Stimulated activated CD4-positive, alpha-beta T cell treated with anti-CD3 and anti-CD28 coated beads, Interleukin-15, amount 100 ng/mL, for 24 hours (primary cell): ENCODE measurements at places on chromosomes 6 and 20.

- DNase-seq: no peak
These were observed 510.8 kb upstream of the POU3F2 start for GRCh38 chr6:98323605-98324004.

GRCh38 chr6:96460052-96460700, 61.4 kb upstream of the UFL1 start:
- no peak for DNase-seq

- no peak for DNase-seq
These were observed 102.3 kb downstream of the HTR1B start for GRCh38 chr6:77361018-77361417.

GRCh38 chr6:98526465-98526864, 307.9 kb upstream of the POU3F2 start:
- no peak for DNase-seq

DNA sequence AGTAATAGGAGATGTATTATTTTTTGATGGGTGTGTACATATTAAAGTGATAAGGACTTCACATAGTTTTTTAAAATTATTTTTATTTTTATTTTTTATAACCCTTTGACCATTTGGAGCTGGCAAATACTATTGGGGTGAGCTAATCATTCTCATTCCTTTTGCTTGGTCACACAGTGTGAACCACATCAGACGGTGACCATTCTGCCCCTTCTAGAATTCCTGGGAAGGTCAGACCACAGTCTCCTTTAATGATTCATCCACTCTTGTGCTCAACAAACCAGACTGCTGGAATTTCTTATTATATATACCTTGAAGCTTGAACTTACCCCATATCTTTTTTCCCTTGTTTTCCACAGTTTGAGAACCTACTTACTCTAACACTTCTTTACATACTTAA, 23.9 kb upstream of the PRL start:
- DNase-seq: no peak

DNA sequence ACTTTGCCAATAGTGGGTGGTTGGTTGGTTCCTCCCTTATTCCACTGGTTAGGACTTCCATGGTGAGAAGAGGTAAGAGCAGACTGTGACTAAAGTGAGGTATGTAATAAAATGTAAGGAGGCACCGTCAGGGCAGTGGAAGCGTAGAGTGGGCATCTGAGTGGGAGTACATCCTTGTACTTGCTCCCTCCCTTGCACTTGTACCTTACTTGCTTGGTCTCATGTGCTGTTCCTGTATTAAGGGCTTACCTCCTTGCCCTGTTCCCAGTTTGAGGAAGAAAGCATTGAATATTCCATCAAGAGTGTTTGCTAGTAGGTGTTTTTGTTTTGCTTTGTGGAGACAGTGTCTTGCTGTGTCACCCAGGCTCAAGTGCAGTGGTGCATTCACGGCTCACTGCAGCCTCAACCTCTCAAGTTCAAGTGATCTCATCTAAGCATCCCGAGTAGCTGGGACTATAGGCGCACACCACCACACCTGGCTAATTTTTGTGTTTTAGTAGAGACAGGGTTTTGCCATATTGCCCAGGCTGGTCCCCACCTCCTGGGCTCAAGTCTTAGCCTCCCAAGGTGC, 25.5 kb downstream of the AMD1 start:
- DNase-seq: no peak

GRCh38 chr20:13554706-13555105, 84.0 kb downstream of the TASP1 start:
- no peak for DNase-seq

DNA sequence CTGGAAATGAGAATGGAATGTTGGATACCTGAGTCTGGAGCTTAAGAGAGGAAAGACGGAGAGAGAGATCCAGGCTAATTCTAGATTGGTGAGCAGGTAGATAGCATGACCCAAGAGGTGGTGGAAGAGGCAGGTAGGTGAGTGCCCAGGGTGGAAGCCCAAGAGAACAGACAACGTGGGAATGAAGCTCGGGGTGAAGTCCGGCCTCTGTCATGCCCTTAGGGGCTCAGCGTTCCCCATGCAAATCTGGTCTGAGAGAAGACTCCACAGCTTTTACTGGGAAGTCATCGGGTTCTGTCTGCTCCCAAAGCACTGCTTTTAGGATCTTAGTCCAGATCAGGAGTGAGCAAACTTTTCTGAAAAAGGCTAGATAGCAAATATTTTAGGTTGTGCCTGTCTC, 3.6 kb downstream of the NELFCD start:
- DNase-seq: no peak

- DNase-seq: no peak
These were observed 38.2 kb downstream of the SPDEF start for GRCh38 chr6:34517966-34518365.

GRCh38 chr6:161195386-161195785, 78.5 kb downstream of the AGPAT4 start:
- DNase-seq: no peak

GRCh38 chr6:34473967-34474366, 8.1 kb downstream of the PACSIN1 start:
- DNase-seq: no peak

- DNase-seq: no peak
These were observed 64.9 kb upstream of the GNRH2 start for GRCh38 chr20:2978519-2978918.

- DNase-seq: no peak
These were observed 67.3 kb downstream of the TRAM2 start for GRCh38 chr6:52509281-52510212.

- DNase-seq: peak; percentile 82
These were observed at the start of gene RNF144B for GRCh38 chr6:18387061-18387721. TSS of gene RNF144B (plus strand) at chr6:18387350. CDS start at chr6:18399535, 12,185 bp downstream.

DNA sequence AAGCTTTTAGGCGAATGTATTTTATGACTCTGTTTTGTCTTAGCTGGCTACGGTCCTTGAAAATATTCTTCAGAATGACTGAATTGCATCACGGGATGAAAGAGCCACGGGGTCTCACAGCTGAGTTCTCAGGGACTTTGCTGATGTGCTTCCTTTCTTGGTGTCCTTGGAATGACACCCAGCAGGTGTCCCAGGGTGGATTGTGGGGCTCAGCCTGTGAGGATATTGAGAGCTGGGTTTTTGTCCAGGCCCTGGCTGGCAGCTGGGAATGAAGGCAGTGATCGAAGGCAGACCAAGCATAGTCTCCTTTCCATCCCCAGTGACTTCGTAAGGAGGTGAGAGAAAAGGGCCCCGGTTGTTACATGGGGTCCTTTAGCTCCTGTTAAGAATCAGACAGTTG, 18.8 kb upstream of the MAPK13 start:
- DNase-seq: no peak

- no peak for DNase-seq
These were observed 28.2 kb downstream of the PDRG1 start for GRCh38 chr20:31923388-31924331.

- DNase-seq: no peak
These were observed 60.0 kb downstream of the PRL start for GRCh38 chr6:22236626-22237414.

GRCh38 chr6:15268137-15268908, 22.5 kb downstream of the JARID2 start:
- no peak for DNase-seq

DNA sequence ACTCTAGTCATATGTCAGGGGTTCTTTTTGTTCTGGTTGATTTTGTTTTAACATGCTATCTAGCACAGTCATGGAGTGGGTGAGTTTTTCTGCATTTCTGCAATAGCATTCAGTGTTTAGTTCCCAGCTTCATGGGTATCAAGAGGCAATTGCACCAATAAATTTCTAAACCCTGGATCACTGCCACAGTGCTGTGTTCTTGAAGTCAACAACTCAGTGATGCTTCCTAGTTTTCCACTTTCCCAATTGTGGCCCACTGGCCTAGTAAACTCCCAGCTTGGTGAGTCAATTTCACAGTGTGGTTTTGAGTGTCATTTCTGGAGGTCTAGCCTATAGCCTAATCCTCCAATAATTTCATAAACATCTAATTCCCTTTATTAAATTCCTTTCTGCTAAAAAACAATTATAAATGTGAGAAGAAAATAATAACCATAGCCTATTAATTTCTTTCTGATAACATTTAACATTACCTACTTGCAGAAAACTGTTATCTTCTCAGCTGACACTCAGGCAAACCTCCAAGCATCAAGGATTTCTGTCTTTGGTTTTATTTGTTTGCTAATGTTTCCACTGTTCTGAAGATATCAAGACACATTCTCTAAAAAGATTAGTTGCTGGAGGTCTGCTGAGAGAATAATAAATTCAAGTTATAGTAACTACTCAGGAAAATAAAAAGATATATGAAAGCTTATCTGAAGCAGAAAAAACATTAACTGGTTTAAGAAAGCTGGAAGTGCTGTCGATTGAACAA, 89.9 kb downstream of the PDE7B start:
- no peak for DNase-seq

DNA sequence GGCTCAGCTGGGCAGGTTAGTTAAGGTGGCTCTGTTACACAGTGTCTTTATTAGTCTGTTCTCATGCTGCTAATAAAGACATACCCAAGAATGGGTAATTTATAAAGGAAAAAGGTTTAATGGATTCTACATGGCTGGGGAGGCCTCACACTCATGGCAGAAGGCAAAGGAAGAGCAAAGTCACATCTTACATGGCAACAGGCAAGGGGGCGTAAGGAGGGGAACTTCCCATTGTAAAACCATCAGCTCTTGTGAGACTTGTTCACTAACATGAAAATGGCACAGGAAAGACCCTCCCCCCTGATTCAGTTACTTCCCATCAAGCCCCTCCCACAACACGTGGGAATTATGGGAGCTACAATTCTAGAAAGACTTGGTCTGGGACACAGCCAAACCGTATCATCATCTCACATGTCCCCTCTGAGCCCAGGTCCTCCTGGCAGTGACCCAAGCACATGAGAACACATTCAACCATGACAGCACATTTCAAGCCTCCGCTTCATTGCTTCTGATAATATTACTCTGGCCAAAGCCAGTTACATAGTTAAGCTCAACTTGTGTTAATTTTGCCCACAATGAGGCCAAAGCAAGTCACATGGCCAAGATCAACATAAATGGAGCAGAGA, 383.9 kb downstream of the PLCB1 start:
- no peak for DNase-seq

DNA sequence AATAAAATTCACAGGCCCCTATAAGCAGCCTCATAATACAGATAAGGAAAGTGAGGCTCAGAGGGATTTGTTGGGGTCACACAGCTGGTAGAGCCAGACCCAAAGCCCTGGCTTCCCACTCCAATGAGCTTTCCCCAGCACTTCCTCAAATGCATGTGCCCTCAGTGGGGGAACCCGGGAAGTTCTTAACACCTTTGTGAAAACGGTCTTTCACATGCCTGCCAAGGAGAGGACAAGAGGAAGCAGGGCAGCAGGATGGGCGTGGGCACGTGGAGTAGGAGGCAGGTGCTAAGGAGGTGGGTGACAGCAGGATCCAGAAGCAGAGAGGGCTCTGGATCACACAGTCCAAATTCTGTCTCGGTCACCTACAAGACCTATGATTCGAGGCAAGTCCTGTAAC, 598 bp downstream of the PI16 start:
- DNase-seq: no peak

GRCh38 chr6:22411376-22412105, 114.7 kb upstream of the PRL start:
- DNase-seq: no peak

DNA sequence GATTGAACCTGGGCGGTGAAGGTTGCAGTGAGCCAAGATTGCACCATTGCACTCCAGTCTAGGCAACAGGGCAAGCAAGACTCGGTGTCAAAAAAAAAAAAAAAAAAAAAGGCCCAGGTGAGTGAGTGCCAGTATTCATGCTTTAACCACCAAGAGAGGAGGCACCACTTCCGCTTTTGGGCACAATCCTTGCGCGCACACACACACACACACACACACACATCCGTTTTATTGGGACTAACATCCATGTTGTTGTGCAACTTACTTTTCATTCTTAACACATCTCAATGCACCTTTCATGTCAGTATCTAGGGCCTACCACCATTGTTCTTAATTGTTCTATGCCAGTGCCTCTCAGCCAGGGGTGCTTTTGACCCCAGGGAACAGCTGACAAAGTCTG, 263.0 kb downstream of the CDC5L start:
- DNase-seq: no peak

DNA sequence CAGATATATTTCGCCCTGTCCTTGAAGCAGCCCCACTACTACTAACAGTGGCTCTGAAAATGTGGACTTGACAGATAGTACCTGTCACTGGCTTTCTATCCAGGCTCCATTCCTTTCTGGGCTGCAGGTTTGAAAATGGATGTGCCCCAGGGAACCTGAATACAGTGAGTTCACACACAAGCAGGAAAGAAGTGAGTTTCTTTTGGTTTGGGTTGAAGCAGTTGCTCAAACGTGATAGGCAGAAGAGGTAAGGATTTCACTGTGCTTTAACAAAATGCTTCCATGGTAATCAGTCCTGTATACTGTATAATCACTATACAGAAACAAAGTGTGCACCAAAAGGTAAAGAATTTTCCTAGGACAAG, 382.9 kb downstream of the PRKN start:
- no peak for DNase-seq

DNA sequence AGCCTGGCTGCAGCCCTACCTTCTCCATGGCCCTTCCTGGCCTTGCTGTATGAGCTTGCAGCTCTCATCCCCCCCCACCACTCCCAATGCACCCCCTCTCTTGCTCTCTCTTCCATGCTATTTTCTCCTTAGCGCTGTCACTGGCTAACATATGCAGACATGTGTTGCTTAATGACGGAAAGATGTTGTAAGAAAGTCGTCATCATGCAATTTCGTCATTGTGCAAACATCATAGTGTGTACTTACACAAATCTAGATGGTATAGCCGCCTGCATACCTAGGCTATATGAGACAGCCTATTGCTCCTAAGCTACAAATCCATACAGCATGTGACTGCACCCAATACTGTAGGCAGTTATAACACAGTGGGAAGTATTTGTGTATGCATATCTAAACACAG, 27.0 kb downstream of the ANGPT4 start:
- no peak for DNase-seq

GRCh38 chr20:45104786-45105185, 3.9 kb upstream of the KCNS1 start:
- DNase-seq: no peak

DNA sequence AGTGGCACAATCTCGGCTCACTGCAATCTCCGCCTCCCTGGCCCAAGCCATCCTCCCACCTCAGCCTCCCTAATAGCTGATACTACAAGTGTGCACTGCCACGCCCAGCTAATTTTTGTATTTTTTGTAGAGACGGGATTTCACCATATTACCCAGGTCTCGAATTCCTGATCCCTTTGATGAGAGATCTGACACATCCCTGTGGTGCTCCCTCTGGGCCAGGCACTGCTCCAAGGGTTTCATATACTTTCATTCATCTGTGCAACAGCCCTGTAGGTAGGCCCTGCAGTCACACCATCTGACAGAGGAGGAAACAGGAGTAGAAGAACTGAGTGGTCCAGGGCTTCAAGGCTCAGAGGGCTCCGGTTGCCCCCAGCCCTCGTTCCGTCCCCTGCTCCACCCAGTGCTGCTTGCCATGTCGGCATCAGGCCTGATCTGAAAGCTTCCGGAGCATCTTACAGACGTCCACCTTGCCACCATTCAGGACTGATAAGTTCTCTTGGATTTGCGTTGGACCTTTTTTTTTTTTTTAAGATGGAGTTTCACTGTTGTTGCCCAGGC, 3.3 kb downstream of the ZGPAT start:
- DNase-seq: no peak

GRCh38 chr6:155519176-155519738, 63.6 kb upstream of the NOX3 start:
- DNase-seq: no peak
